ENCODE measurements at places on chromosomes 3 and 15.

GRCh38 chr15:41874736-41875135 lies 19.1 kb downstream of the SPTBN5 start:
- DNase-seq = no peak

GRCh38 chr3:171428321-171428787 lies 31.9 kb downstream of the TNIK start:
- no peak for DNase-seq

DNA sequence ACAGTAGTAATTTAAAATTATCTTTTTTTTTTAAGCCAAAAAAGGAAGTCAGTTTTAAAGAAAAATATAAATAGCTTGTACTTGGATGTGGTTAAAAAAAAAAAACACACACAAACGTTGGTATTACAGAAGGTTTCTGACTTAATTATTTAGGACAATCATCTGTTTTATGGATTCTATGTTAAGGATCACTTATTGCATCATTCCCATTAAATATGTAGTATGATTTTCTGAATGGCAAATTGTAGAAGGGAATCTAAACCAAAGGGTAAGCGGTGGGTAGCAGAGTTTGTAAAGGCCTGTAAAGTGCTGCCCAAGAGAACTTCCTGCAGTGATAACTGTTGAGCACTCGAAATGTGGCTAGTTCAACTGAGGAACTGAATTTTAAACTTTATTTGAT lies 8.0 kb downstream of the SENP2 start:
- DNase-seq = no peak

GRCh38 chr3:160822936-160823335 lies 66.9 kb downstream of the PPM1L start:
- no peak for DNase-seq

GRCh38 chr3:153463895-153464294 lies 301.9 kb downstream of the RAP2B start:
- DNase-seq = no peak
